ENCODE measurements at places on chromosomes 1 and 21. TPM values are rescaled to one million over a fixed set of nuclear protein-coding genes. Genes with fewer than 3 reads are reported as not detected.

The CD53 gene
- total RNA-seq, result 217 TPM

The LY9 gene
- total RNA-seq, result 16.5 TPM

The CASQ1 gene
- total RNA-seq, result not detected

The FALEC gene
- not detected for total RNA-seq

The VWA5B1 gene
- total RNA-seq, result not detected

The GABPA gene
- total RNA-seq, result 24.5 TPM

The KCNJ15 gene
- 0.29 TPM for total RNA-seq

The CASZ1 gene
- total RNA-seq, result 6.9 TPM

The NT5C1A gene
- not detected for total RNA-seq

The CD164L2 gene
- total RNA-seq, result not detected

The PTPRC gene
- total RNA-seq, result 224 TPM

The PROX1 gene
- 0.08 TPM for total RNA-seq
